ENCODE measurements at places on chromosomes 16 and 17.

DNA sequence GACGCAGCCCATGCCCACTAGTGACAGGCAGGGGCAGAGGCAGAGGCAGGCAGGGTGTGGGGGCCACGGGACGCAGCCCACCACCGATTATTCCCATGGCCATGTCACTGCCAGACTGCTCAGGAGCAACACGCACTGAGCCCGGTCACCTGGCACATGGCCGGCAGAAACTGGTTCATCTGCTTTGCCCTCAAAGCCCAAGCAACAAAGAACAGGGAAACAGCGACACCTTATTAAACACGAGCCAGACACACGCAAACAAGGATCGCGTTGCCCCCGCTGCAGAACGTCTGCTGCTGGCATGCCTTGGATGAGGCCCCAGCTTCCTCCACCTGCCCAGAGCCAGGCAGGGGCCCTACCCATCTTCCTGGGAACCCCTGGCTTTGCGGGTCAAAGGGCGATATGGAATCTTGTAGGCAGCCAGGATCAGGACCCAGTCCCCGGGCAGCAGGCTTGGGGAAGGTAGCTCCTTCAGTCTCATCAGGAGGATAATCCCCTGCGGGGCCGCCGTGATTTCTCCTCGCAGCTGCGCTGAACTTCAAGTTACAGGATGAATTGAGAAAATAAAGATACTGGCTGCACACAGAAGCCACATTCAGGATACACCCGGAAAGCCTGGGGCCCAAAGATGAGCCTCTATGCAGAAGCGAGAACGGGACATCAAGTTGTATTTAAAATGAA, 4.8 kb downstream of the TBC1D16 start:
- no peak overlapping the region for H3K4me3 ChIP-seq
- H3K36me3 ChIP-seq, result no peaks in the 10 kb centered on the region
- H3K27ac ChIP-seq, result no peak overlapping the region
- H3K4me1 ChIP-seq, result peaks cover 11% of the 10 kb centered on the region
- peaks cover 15% of the 10 kb centered on the region for H3K27me3 ChIP-seq

- peaks cover 33% of the 10 kb centered on the region for H3K4me1 ChIP-seq
- H3K27me3 ChIP-seq, result peaks cover 73% of the 10 kb centered on the region
- peak overlapping the region; percentile 56 for H3K4me3 ChIP-seq
- H3K27ac ChIP-seq, result peak overlapping the region; percentile 31
- H3K36me3 ChIP-seq, result peaks cover 4% of the 10 kb centered on the region
Measured at GRCh38 chr17:61402978-61403800, 3.5 kb downstream of the TBX2 start.

DNA sequence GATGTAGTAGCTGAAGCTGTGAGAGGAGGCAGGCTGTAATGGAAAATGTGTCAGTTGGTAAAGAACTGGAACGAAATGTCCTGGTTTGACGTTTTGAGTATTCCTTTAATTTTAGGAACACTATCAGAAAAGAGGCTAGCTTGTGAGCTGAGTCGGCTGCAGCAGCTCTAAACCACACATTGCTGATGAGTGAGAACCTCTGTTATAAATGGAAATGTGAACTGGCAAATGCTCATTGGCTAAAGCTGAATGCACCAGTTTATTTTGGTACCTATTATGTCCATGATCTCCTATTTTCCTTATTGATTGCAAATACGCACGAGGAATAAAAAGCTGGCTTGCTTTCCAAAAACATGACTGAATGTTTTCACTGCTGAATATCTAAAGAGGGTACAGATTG, 11.0 kb upstream of the WIPI1 start:
- no peak for DNase-seq
- no peaks in the 10 kb centered on the region for H3K36me3 ChIP-seq
- H3K27ac ChIP-seq, result no peak overlapping the region

DNA sequence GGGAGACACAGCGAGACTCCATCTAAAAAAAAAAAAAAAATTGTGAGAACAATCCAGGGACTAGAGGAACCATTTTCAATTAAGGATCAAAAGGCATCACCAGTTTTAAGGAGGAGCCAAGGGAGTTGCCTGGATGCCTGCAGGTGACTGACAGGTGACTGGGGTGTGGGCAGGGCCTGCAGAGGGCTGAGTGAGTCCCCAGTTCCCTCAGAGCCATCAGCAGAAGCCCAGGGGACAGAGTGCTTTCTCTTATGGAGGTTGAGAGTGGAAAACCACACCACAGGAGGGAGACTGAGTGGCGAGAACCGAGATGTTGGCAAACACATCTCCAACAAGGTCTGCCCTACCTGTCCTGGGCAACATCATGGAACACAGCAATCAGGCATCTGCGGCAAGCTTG, 27.1 kb upstream of the CREBBP start:
- no peaks in the 10 kb centered on the region for H3K27me3 ChIP-seq
- peaks cover 2% of the 10 kb centered on the region for H3K4me1 ChIP-seq
- H3K27ac ChIP-seq, result no peak overlapping the region
- H3K4me3 ChIP-seq, result no peak overlapping the region

- H3K4me3 ChIP-seq, result peak overlapping the region; percentile 81
- peaks cover 47% of the 10 kb centered on the region for H3K36me3 ChIP-seq
- DNase-seq, result no peak
- peak overlapping the region; percentile 38 for H3K27ac ChIP-seq
- H3K4me1 ChIP-seq, result peaks cover 42% of the 10 kb centered on the region
- no peaks in the 10 kb centered on the region for H3K27me3 ChIP-seq
Measured at GRCh38 chr16:67001726-67002125, 13.3 kb downstream of the CES4A start.

DNA sequence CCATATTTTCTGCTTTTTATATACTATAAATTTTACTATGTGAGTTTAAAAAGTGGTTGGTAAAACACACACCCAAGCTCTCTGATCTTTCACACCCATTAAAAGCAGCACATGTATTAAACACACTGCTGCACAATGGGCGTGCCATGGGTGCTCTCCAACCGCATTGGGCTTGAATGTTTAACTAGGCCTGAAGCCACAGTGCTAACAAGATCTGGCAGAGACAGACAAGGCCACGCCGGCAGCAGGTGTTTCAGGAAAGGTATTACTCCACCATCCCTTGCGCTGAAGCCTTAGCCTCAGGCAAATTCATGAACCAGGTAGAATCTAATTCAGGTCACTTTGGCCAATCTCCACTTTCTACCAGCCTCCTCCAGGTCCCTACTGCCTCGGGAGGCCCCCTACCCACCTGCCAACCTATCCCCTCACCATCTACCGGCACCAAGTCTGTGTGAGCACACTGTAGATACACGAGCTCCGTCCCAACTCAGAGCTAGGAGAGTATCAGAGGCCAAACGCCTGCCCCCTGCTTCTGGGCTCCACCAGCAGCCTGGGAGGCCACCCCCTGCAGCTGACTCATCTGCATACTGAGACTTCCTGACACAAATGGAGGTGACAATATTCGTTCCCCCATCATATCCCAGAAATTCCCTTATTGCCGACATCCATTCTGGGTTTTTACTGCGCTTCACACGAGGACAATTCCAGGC, 95.0 kb downstream of the ADCY9 start:
- no peaks in the 10 kb centered on the region for H3K27me3 ChIP-seq
- peaks cover 17% of the 10 kb centered on the region for H3K4me1 ChIP-seq
- no peak overlapping the region for H3K27ac ChIP-seq
- no peak for DNase-seq

DNA sequence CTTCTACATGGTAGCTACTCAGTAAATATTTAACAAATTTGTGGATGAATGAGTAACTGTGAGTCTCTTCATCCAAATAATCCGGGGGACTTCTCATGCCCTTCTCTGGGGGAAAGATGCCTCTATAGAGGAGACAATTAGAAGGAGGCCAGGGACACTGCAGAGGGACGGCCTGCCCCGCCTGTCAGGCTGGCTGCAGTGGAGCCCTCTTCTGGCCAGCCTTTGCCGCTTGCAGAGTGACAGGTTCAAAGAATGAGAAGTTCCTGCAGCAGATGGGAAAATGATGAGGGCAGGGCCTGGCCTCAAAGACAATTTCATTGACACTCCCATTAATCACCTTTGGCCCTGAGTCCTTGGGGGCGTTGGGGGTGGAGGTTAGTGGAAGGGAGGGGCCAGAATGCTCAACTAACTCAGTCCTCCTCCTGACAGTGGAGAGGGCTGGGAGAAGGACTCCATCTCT, 339.0 kb downstream of the MAF start:
- peaks cover 65% of the 10 kb centered on the region for H3K4me1 ChIP-seq
- no peak overlapping the region for H3K27ac ChIP-seq
- DNase-seq, result peak; percentile 63
- H3K36me3 ChIP-seq, result peaks cover 3% of the 10 kb centered on the region

DNA sequence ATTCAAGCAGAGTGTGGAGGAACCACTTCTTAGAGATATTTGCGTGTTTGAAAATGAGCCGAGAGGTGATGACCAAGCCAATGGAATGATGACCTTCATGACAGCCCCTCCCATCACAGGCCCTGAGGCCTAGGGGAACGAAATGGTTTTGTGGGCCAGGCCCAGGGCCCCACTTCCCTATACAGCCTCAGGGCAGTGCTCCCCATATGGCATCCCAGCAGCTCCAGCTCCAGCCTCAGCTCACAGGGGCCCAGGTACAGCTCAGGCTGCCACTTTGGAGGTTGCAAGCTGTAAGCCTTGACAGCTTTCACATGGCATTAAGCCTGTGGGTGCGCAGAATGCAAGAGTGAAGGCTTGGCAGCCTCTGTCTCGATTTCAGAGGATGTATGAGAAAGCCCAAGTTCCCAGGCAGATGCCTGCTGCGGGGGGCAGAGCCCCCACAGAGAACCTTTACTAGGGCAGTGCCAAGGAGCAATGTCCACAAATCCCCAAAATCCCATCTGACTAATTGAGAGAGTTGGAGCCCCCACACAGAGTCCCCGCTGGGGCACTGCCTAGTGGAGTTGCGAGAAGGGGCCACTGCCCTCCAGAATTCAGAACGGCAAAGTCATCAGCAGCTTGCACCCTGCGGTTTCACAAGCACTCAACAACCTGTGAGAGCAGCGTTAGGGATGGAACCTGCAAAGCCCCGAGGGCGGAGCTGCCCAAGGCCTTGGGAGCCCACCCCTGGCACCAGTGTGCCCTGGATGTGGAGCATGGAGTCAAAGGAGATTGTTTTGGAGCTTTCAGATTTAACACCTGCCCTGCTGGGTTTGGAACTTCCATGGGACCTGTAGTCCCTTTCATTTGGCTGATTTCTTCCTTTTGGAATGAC, 21.2 kb downstream of the CHMP6 start:
- DNase-seq, result no peak
- no peak overlapping the region for H3K27ac ChIP-seq
- peaks cover 17% of the 10 kb centered on the region for H3K4me1 ChIP-seq
- H3K27me3 ChIP-seq, result peaks cover 8% of the 10 kb centered on the region
- no peak overlapping the region for H3K4me3 ChIP-seq

DNA sequence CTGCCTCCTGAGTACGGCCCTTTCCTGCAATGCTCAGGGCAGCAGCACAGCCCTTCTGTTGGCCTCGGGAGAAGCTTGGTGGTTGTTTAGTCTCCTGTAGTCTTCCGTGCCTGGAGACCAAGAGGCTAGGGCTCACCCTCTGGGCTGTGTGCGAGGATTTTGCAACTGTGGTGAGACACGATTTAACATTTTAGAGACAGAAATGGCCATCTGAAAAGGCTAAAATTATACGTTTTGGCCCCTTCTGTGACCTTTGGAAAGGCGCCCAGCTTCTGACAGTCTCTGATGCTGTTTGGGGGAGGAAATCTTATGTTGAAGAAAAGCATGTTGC, 33.1 kb downstream of the FOXL1 start:
- no peaks in the 10 kb centered on the region for H3K36me3 ChIP-seq
- no peak for DNase-seq
- no peak overlapping the region for H3K4me3 ChIP-seq
- H3K27me3 ChIP-seq, result peaks cover 6% of the 10 kb centered on the region

- peaks cover 76% of the 10 kb centered on the region for H3K36me3 ChIP-seq
- no peak overlapping the region for H3K4me3 ChIP-seq
- no peak for DNase-seq
Measured at GRCh38 chr17:35011671-35012216, 31.4 kb downstream of the LIG3 start.

- DNase-seq, result no peak
- no peak within 1 kb of the TSS for H3K27ac ChIP-seq
- peaks cover 70% of the 10 kb centered on the region for H3K27me3 ChIP-seq
- H3K4me3 ChIP-seq, result no peak within 1 kb of the TSS
- H3K4me1 ChIP-seq, result peaks cover 6% of the 10 kb centered on the region
Measured at GRCh38 chr16:51150888-51151320, at the start of gene SALL1. TSS of gene SALL1 (minus strand) at chr16:51151270. CDS start at chr16:51151241, 29 bp downstream.

DNA sequence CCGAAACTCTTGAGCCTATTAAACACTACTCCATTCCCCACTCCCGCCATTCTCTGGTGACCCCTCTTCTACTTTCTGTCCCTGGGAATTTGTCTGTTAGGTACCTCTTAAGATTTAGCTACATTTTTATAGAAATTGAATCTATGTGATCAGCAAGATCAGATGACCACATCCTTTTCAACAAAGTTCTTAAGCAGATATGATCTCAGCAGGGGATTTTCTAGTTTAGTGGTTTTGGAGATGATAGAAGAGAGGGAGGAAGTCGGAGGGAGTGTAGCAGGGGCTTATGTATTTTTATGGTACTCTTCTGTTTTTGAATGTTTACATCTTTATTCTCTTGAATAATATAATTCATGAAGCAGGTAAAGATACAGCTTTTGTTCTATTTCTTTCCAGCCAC, 40.8 kb downstream of the RPA1 start:
- H3K27me3 ChIP-seq, result no peaks in the 10 kb centered on the region
- H3K4me3 ChIP-seq, result peak overlapping the region; percentile 21
- DNase-seq, result no peak
- peak overlapping the region; percentile 81 for H3K27ac ChIP-seq

GRCh38 chr17:21370430-21370829, 5.7 kb upstream of the KCNJ12 start:
- peaks cover 10% of the 10 kb centered on the region for H3K27me3 ChIP-seq
- H3K4me1 ChIP-seq, result peaks cover 8% of the 10 kb centered on the region
- no peaks in the 10 kb centered on the region for H3K36me3 ChIP-seq
- no peak for DNase-seq
- no peak overlapping the region for H3K4me3 ChIP-seq

DNA sequence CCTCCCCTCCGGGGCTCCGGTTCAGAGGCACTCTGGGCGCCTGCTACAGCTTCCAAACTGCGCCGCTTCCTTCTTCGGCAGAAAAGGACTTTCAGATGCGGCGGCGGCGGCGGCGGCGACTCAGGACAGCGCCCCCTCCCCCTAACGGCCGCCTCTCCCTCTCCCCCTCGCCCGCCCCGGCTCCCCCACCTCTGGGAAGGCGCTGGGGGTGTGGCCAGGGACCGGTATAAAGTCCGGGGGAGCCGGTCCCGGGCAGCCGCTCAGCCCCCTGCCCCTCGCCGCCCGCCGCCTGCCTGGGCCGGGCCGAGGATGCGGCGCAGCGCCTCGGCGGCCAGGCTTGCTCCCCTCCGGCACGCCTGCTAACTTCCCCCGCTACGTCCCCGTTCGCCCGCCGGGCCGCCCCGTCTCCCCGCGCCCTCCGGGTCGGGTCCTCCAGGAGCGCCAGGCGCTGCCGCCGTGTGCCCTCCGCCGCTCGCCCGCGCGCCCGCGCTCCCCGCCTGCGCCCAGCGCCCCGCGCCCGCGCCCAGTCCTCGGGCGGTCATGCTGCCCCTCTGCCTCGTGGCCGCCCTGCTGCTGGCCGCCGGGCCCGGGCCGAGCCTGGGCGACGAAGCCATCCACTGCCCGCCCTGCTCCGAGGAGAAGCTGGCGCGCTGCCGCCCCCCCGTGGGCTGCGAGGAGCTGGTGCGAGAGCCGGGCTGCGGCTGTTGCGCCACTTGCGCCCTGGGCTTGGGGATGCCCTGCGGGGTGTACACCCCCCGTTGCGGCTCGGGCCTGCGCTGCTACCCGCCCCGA, at the start of gene IGFBP4:
Gene IGFBP4 (plus strand): TSS at position 255 of the 792 bp plus-strand sequence. CDS start 286 bp downstream, at position 541.
- peak within 1 kb of the TSS; percentile 82 for H3K4me3 ChIP-seq
- H3K27ac ChIP-seq, result peak within 1 kb of the TSS; percentile 88

Data from activated CD4-positive, alpha-beta memory T cell treated with anti-CD3 and anti-CD28 coated beads, Interleukin-2, amount 10 ng/mL, durations not matched to agents 7 days and 5 days (primary cell).